ENCODE measurements at places on chromosomes 12 and 14. TPM values are rescaled to one million over a fixed set of nuclear protein-coding genes. Genes with fewer than 3 reads are reported as not detected.
A peak's percentile ranks its signal among the peaks of the same experiment; 100 is the strongest.

Gene CARMIL3
- not detected for total RNA-seq

Gene NGB
- total RNA-seq = not detected

Gene TM9SF1
- total RNA-seq = 84.3 TPM

Gene LRIG3
- total RNA-seq = 96.1 TPM

Gene TAS2R13
- 3.8 TPM for total RNA-seq

Gene RNASE7
- total RNA-seq = not detected

Gene SLC10A1
- not detected for total RNA-seq

- H3K4me3 ChIP-seq = no peak overlapping the region
- H3K36me3 ChIP-seq = no peaks in the 10 kb centered on the region
- H3K27me3 ChIP-seq = no peaks in the 10 kb centered on the region
- peaks cover under 1% of the 10 kb centered on the region for H3K4me1 ChIP-seq
- no peak for DNase-seq
- H3K27ac ChIP-seq = no peak overlapping the region
Measured at GRCh38 chr14:23936084-23936829, 17.3 kb upstream of the DHRS4 start.

DNA sequence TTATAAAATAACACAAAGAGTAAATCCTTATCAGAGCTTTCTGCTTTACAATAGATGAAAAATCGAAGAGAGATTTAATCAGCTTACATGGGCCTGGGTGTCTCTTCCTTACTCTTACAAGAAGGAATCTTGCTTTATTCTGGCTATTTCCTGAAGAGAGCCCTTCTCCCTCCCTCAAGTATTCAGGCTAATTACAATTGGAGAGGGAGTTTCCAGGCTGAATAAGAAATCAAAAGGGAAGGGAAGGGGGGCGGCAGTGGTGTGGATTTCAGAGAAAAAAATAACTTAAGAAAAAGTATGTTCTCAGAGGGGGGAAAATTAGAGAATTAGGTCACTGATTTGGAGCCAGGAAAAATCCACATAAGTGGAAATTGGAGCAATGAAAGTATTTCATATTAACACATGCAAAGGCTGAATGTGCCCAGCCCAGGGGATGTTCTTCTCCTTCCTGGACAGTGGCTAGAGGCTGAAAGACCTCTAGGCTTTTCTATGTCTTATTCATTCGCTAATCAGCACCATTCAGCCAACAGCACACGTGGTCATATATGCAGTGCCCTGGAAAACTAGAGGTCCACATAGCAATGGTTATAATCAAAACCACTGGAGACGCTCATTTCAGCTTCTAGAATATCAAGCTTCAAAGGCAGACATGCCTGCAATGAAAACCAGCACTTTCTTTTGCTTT lies 158.9 kb upstream of the BTG1 start:
- no peak overlapping the region for H3K27ac ChIP-seq
- no peaks in the 10 kb centered on the region for H3K27me3 ChIP-seq

DNA sequence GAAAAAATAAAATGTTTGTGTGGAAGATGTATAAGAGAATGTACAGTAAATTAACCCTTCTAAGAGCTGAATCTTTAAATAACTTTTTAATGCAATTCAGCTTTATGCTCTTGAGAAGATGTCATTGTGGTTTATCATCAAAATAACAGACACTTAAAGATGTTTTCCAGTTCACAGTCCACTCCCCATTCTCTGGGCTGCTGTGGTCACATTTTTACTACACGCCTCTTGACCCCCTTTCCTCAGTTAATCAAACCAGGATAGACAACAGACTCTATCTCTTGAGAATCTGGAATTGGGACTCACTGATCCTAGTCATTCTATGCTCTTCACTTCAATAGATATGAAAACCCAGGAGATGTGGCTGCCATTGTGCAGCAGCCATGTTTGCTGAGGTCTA lies 24.7 kb upstream of the OR6J1 start:
- no peak for DNase-seq
- no peaks in the 10 kb centered on the region for H3K36me3 ChIP-seq
- H3K4me1 ChIP-seq = peaks cover 34% of the 10 kb centered on the region
- H3K27ac ChIP-seq = peak overlapping the region; percentile 69

- no peaks in the 10 kb centered on the region for H3K27me3 ChIP-seq
- peaks cover 11% of the 10 kb centered on the region for H3K4me1 ChIP-seq
- peak; percentile 95 for DNase-seq
- no peak overlapping the region for H3K27ac ChIP-seq
Measured at GRCh38 chr14:74919421-74920165, 3.5 kb downstream of the RPS6KL1 start.

GRCh38 chr12:80756875-80757274 lies 40.2 kb downstream of the MYF5 start:
- peaks cover 18% of the 10 kb centered on the region for H3K4me1 ChIP-seq
- no peaks in the 10 kb centered on the region for H3K36me3 ChIP-seq
- no peak overlapping the region for H3K4me3 ChIP-seq
- DNase-seq = peak; percentile 55
- no peaks in the 10 kb centered on the region for H3K27me3 ChIP-seq

DNA sequence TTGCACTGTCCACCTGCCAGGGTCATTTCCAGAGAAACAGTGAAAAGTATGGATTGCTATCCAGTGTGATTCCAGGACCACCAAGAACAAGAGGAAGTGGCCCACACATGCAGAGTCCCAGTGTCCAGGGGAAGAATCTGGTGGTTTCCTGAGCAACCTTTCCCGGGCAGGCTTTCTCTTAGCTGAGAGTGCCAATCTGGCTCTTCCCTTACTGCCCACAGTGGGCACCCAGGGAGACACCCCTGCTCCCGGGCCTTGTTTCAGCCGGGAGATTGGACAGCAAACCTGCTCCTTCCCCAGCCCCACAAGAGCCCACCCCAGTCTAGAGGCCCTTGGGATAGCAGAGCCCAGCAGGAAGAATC lies 62.1 kb downstream of the VWF start:
- H3K36me3 ChIP-seq = no peaks in the 10 kb centered on the region
- DNase-seq = peak; percentile 58
- no peaks in the 10 kb centered on the region for H3K27me3 ChIP-seq

- H3K4me1 ChIP-seq = peaks cover 12% of the 10 kb centered on the region
- peak; percentile 47 for DNase-seq
- no peaks in the 10 kb centered on the region for H3K36me3 ChIP-seq
- peak overlapping the region; percentile 56 for H3K4me3 ChIP-seq
Measured at GRCh38 chr14:22556021-22556989, 32.7 kb downstream of the DAD1 start.

- H3K27me3 ChIP-seq = no peaks in the 10 kb centered on the region
- no peak overlapping the region for H3K27ac ChIP-seq
- peaks cover 8% of the 10 kb centered on the region for H3K36me3 ChIP-seq
- H3K4me3 ChIP-seq = no peak overlapping the region
Measured at GRCh38 chr12:68667896-68668295, 18.9 kb upstream of the NUP107 start.

Measured in osteoblast (primary cell).